Effector memory CD4-positive, alpha-beta T cell (primary cell): ENCODE measurements at places on chromosomes 6 and 20.

DNA sequence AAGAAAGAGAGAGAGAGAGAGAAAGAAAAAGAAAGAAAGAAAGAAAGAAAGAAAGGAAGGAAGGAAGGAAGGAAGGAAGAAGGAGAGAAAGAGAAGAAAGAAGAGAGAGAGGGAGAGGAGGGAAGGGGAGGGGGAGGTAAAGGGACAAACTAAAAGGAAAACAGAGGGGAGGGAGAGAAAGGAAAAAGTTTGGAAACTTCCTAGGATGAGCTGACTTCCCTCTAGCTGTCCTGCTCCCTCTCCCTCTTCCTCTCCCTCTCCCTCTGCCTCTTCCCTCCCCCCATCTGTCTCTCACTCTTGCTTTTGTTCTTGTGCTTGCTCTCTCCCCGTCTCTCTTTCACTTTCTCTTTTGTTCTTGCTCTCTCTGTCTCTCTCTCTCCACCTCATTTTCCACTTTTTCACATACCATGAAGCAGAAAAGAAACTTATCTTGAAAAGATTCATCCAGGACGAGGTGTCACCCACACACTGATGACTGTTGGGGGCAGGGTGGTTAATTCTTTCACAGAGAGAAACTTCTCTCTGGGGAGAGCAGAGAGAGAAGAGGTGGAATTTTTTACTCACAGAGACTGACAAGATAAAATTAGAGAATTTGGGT is 56.4 kb upstream of the DUSP22 start:
- peak overlapping the region; percentile 34 for H3K27ac ChIP-seq
- H3K27me3 ChIP-seq: no peaks in the 10 kb centered on the region
- H3K36me3 ChIP-seq: no peaks in the 10 kb centered on the region
- no peak for DNase-seq
- H3K4me3 ChIP-seq: peak overlapping the region; percentile 33

GRCh38 chr20:60820918-60821317 is 431.1 kb upstream of the CDH4 start:
- DNase-seq: no peak
- H3K36me3 ChIP-seq: no peaks in the 10 kb centered on the region
- peaks cover 3% of the 10 kb centered on the region for H3K4me1 ChIP-seq
- H3K27me3 ChIP-seq: no peaks in the 10 kb centered on the region
- H3K27ac ChIP-seq: no peak overlapping the region

GRCh38 chr6:67898875-67899274 is 736.2 kb upstream of the ADGRB3 start:
- no peaks in the 10 kb centered on the region for H3K27me3 ChIP-seq
- H3K27ac ChIP-seq: no peak overlapping the region
- no peaks in the 10 kb centered on the region for H3K4me1 ChIP-seq
- no peak overlapping the region for H3K4me3 ChIP-seq

DNA sequence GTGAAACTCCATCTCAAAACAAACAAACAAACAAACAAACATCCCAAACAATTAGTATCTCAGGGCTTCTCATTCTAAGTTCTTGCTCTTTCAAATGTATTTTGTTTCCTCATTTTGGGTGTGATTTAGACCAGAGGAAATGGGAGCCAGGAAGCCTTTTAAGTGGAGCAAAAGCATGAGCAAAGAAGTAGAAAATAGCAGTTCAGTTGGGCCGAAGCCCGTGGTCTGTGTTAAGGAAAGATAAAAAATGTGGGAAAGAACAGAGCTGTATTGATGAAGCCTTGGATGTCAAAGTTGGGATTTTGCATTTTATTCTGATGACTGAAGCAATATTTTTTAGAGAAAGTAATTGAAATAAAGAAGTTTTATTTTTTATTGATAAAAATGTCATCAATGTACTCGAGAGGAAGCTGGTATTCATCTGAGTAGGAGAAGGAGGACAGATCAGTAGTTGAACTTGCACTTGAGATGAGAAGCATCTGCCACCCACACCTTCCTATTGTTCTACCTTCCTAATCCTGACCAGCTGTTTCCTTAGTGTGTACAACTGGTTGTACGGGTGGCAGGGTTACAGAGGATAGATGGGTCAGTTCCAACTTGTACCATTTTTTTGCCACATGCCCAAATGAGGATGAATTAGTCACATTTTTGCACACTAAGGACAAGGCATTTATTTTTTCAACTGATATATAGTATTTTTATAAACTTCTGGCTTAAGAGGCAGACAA is 56.1 kb downstream of the KIAA0408 start:
- no peak overlapping the region for H3K27ac ChIP-seq
- H3K4me1 ChIP-seq: no peaks in the 10 kb centered on the region
- no peaks in the 10 kb centered on the region for H3K27me3 ChIP-seq
- no peak for DNase-seq
- no peaks in the 10 kb centered on the region for H3K36me3 ChIP-seq

DNA sequence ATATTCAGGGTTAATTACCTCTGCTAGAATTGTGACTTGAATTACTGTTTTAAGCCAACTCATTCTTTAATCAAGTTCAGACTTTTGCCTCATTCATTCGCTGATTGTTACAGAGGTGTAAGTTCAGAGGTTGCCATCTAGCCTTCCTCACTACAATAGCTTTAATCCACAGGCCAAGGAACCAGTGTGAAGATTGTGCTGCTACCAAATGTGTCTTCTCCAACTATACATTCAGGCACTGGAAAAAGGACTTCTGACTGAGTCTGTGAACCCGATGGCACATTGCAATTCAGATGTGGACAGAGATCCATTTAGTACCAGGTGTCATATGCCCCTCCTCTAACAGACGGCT is 111.2 kb upstream of the ADGRF1 start:
- no peak for DNase-seq
- H3K27ac ChIP-seq: no peak overlapping the region
- no peak overlapping the region for H3K4me3 ChIP-seq
- H3K36me3 ChIP-seq: no peaks in the 10 kb centered on the region
- no peaks in the 10 kb centered on the region for H3K4me1 ChIP-seq
- no peaks in the 10 kb centered on the region for H3K27me3 ChIP-seq

DNA sequence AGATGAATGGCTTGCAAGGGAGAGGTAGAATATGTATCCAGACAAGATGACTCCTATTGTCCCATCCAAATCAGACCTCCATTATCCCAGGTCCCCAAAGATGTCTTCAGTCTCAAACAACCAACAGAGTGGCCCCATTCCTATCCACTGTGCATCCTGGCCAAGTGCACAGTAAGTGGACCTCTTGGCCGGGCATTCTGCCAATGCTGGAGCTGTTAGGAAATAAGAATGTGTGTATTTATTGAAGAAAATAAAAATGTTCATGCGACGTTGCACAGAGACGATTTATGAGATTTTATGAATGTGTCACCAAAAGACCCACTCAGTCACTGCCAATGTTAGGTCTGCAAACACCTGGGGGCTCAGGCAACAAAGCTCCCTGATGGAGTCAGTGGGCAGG is 196.0 kb downstream of the MAFB start:
- H3K27ac ChIP-seq: no peak overlapping the region
- no peaks in the 10 kb centered on the region for H3K27me3 ChIP-seq
- no peak for DNase-seq

- no peak for DNase-seq
- no peak overlapping the region for H3K4me3 ChIP-seq
- no peaks in the 10 kb centered on the region for H3K36me3 ChIP-seq
Observed at GRCh38 chr6:10082385-10082784, 332.5 kb downstream of the TFAP2A start.

DNA sequence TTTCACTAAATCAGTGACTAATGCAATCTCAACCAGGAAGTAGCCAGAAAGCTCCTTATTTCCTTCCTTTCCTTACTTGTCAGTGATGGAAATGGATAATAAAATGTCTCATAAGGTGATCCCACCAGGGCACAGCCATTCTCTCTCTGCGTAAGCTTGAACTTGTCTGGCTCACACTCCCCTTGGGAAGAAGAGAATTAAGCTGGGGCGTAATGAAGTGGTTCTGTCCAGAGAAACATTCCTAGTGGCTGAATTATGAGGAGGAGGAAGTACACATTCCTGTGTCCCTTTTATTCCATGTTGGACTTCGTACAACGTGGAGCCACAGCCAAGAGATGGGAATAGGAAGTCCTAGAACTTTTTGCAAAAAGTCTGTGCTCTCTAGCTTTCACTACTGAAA is 93.7 kb downstream of the MTHFD1L start:
- no peak overlapping the region for H3K27ac ChIP-seq
- H3K36me3 ChIP-seq: peaks cover 5% of the 10 kb centered on the region
- no peak overlapping the region for H3K4me3 ChIP-seq
- H3K4me1 ChIP-seq: no peaks in the 10 kb centered on the region

DNA sequence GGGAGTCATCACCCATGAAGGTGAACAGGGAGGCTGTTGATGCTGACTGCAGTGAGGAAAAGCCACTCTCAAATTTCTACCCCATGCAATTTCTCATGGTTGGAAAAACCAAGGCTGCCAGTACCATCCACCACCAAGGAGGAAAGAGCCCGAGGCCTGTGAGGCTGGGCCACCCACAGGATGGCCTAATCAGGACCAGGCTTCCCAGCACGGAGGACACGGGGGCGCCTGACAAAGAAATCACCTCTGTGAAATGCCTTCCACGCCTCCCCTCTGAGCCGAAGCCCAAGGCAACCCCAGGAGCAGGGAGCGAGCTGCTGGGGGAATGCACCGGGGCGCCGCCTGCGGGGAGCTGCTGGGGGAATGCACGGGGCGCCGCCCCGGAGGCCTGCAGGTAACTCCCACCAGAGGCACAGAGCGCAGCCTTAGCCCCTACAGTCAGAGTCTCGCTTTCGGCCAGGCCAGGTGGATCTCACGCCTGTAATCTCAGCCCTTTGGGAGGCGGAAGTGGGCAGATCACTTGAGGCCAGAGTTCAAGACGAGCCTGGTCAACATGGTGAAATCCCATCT is 26.9 kb downstream of the FOXF2 start:
- DNase-seq: no peak
- no peaks in the 10 kb centered on the region for H3K4me1 ChIP-seq
- no peak overlapping the region for H3K4me3 ChIP-seq
- H3K36me3 ChIP-seq: no peaks in the 10 kb centered on the region

GRCh38 chr6:30741789-30742315 is 635 bp downstream of the FLOT1 start:
- no peaks in the 10 kb centered on the region for H3K27me3 ChIP-seq
- no peak for DNase-seq
- peak overlapping the region; percentile 58 for H3K27ac ChIP-seq

DNA sequence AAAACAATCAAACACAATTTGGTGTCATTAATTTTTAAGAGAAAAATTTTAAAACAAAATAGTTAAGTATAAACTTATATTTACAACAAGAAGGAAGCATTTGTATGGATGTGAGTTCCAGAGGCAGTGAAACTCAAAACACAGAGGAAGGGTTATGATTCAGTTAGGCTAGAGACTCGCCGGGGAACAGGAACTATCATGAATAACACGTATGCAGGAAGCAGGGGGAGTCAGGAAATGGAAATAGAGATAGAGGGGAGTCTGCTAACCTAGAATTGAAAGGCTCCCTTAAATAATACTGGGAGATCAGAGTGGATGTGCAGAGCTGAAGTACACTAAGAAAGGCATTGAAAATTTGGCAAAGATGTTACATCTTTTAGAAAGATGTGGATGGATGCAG is 14.2 kb upstream of the HLA-DRB1 start:
- peaks cover 4% of the 10 kb centered on the region for H3K4me1 ChIP-seq
- no peak overlapping the region for H3K27ac ChIP-seq
- DNase-seq: no peak
- H3K36me3 ChIP-seq: no peaks in the 10 kb centered on the region
- no peak overlapping the region for H3K4me3 ChIP-seq
- H3K27me3 ChIP-seq: no peaks in the 10 kb centered on the region

- H3K4me1 ChIP-seq: peaks cover 11% of the 10 kb centered on the region
- H3K36me3 ChIP-seq: no peaks in the 10 kb centered on the region
- no peaks in the 10 kb centered on the region for H3K27me3 ChIP-seq
- DNase-seq: no peak
- H3K4me3 ChIP-seq: peak overlapping the region; percentile 100
- peak overlapping the region; percentile 92 for H3K27ac ChIP-seq
Observed at GRCh38 chr6:15246217-15246665, 372 bp downstream of the JARID2 start.

GRCh38 chr20:7180256-7181045 is 413.0 kb downstream of the BMP2 start:
- H3K27ac ChIP-seq: no peak overlapping the region
- H3K36me3 ChIP-seq: no peaks in the 10 kb centered on the region
- no peaks in the 10 kb centered on the region for H3K4me1 ChIP-seq
- H3K4me3 ChIP-seq: no peak overlapping the region
- DNase-seq: no peak
- no peaks in the 10 kb centered on the region for H3K27me3 ChIP-seq

GRCh38 chr6:146819596-146820320 is 221.0 kb downstream of the ADGB start:
- no peaks in the 10 kb centered on the region for H3K27me3 ChIP-seq
- no peak for DNase-seq
- no peak overlapping the region for H3K27ac ChIP-seq
- H3K4me1 ChIP-seq: no peaks in the 10 kb centered on the region
- no peaks in the 10 kb centered on the region for H3K36me3 ChIP-seq

DNA sequence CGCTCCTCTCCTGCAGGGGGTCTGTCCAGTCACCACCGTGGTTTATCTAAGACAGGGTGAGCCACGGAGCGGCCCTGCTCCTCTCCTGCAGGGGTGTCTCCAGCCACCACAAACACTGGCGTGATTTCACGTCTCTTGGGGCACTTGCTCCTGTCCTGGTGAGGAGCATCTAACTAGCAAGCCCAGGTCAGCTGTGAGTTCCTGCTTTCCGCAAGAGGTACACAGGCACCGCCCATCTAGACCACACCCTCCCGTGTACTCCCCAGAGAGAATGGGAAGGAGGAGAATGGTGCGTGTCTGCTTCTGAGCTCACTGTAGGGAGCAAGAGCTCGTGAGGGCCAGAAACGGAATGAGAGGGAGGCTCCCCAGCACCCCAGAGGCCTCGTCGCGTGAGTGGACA is 40.7 kb downstream of the DACT2 start:
- H3K4me3 ChIP-seq: no peak overlapping the region
- H3K4me1 ChIP-seq: no peaks in the 10 kb centered on the region
- no peak overlapping the region for H3K27ac ChIP-seq
- H3K36me3 ChIP-seq: no peaks in the 10 kb centered on the region
- no peak for DNase-seq

- no peak for DNase-seq
- no peaks in the 10 kb centered on the region for H3K27me3 ChIP-seq
- no peaks in the 10 kb centered on the region for H3K36me3 ChIP-seq
- H3K27ac ChIP-seq: no peak overlapping the region
- no peaks in the 10 kb centered on the region for H3K4me1 ChIP-seq
Observed at GRCh38 chr6:163823577-163823976, 409.1 kb downstream of the QKI start.

DNA sequence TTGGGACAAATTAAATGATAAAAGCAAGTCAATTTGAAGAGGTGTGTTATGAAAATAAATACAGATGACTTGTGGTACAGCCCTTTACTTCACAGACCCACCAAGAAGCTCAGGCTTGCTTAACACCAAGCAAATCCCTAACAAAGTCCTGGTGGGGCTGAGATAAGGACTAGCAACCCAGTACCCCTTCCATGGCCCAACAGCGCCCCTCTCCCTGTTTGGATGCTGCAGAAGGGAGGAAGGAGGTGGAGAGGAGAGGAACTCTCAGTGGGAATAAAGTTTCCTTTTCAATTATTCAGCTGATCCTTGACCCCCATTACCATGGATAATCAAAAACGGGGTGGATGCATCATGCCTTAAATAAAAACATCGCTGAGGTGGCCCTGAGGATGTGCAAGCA is 4.5 kb upstream of the ZNF831 start:
- no peak for DNase-seq
- H3K27me3 ChIP-seq: no peaks in the 10 kb centered on the region
- peaks cover 66% of the 10 kb centered on the region for H3K4me1 ChIP-seq
- H3K4me3 ChIP-seq: peak overlapping the region; percentile 24
- no peaks in the 10 kb centered on the region for H3K36me3 ChIP-seq

GRCh38 chr6:115759051-115759450 is 301.6 kb downstream of the FRK start:
- H3K4me1 ChIP-seq: no peaks in the 10 kb centered on the region
- no peak overlapping the region for H3K4me3 ChIP-seq
- no peak for DNase-seq
- H3K36me3 ChIP-seq: no peaks in the 10 kb centered on the region
- H3K27me3 ChIP-seq: no peaks in the 10 kb centered on the region
